ENCODE measurements at places on chromosomes 7 and 10.

GRCh38 chr7:11281953-11282352 lies 308.3 kb downstream of the PHF14 start:
- no peak for DNase-seq

DNA sequence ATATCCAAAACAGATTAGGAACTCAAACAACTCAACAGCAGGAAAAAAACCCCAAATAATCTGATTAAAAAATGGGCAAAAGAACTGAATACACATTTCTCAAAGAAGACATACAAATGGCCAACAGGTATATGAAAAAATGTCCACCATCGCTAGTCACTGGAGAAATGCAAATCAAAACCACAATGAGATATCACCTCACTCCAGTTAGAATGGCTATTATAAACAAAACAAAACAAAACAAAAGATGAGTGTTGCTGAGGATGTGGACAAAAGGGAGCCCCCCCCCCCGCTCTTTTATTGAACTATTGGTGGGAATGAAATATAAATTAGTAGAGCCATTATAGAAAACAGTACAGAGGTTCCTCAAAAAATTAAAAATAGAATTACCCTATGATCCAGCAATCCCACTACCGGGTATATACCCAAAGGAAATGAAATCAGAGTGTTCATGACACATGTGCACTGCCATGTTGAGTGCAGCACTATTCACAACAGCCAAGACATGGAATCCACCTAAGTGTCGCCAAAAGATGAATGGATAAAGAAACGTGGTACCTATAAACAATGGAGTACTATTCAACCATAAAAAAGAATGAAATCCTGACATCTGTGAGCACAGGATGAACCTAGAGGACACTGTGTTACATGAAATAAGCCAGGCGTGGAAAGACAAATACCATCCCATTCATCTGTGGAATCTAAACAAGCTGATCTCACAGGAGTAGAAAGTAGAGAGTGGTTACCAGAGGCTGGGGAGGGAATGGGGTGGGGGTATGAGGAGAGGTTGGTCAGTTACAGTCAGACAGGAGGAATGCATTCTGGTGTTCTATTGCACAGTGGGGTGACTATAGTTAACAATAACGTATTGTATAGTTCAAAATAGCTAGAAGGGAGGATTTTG lies 78.1 kb upstream of the RHEB start:
- DNase-seq, result no peak

GRCh38 chr10:51312817-51313216 lies 238.5 kb downstream of the PRKG1 start:
- no peak for DNase-seq

DNA sequence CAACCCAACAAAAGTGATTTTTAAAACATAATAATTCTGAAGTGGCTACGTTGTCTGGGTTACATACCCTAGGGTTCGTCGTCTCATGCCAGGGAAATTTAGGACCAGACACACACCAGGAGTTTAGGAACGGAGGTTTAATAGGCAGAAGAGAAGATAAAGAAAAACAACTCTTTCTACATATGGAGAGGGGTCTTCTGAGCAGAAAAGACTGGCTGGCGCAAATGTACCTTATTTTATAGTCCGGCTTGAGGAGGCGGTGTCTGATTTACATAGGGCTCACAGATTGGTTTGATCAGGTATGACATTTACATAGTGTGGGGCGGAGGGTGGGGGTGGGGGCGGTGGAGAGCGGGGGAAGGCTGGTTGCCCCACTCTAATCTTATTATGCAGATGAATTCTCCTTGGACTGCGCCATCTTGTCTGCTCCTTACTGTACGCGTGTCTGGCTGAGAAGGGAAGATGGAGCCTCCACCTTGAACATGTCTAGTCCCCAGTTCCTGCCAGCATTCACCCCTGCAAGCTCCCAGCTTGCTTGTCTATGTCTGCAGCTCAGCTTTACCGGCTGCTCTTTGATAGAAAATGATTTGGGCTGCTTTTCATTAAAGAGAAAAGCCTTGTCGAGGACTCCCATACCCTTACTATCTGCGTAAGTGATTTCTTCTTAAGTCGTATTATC lies 98.7 kb downstream of the RALA start:
- DNase-seq, result no peak

DNA sequence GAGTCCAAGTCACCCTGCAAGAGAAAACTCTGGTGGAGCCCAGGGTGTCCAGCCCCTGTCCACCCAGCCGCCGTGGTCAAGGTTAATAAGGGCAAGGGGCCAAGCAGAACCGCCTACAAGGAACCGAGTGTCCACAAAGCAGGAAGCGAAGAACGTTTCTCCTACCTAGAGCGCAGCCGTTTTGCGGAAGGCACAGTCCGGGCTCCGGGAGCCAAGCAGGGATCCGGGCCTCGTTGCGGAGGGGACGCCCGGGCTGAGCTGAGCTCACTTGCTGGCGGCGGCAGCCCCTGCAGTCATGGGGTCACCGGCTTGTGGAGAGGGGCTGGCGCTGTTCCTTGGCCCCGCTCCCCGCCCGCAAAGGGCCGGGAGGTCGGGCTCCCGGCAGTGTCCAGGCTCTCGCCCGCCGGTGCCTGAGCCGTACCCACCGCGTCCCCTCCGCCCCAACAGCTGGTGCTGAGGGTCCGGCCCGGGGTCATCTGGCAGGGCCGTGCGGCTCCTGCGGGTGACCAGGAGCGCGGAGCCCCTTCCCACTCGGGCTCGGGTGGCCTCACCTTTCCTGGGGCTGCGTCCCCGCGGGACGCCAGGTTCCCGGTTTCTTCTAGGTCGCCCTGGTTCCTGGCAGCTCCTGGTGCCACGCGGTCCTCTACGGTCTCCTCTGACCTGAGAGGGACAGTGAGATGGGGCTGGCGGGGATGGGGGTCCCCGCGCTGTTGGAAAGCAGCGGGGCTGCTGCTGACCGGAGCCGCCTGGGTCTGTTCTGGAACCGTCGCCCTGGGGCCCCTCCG lies 14.0 kb upstream of the ZNF273 start:
- DNase-seq, result no peak

DNA sequence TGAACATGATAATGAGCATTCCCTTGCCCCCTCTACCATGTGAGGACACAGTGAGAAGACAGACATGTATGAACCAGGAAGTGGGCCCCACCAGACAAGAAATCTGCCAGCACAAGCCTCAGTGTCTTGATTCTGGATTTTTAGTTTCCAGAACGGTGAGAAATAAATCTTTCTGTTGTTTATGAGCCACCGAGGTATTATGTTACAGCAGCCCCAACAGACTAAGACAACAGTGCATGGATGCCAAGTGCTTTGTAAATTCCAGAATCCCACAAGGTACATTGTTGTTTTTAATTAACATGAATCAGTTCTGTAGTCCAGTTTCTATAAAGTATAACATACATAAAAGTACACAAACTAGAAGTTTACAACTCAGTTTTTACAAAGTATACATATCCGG lies 162.2 kb downstream of the ARHGAP21 start:
- no peak for DNase-seq

DNA sequence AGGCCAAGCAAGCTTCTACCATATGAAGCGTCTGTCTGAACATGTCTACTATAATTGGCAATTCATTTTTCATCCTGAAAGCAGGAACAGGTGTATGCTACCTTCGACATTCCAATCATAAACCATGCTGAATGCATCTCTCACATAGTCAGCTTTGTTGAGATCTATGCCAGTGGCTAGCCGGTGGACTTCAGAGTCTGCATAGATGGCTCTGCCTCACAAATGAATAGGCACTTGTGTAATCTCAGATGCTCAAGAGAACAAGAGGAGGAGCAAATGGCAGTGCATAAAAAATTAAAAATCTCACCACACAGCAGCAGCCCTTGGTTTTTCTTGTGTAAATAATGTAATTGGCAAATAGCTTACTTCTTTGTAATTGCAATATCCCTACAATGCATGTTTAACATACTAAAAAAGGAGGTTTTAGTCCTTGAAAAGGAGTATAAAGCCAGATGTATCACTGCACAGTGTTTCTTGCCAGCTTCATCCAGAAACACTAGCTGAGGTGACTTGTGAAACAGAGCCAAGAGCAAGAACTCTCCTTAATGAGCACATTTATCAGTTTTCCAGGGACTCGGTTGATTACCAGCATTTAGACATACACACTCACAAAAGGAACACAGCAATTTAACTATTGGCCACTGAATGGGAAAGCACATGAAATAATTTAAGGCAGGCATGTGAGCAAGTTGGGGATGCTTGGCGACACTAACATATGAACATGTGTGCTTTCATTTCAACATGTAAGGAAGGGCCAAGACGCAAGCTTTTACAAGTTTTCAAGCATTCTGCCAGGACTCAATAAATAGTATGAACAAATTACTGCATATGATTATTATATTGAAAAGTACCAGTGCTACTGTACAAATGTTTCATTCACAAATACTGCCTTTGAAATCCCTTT lies 249.9 kb upstream of the PLXNA4 start:
- no peak for DNase-seq

DNA sequence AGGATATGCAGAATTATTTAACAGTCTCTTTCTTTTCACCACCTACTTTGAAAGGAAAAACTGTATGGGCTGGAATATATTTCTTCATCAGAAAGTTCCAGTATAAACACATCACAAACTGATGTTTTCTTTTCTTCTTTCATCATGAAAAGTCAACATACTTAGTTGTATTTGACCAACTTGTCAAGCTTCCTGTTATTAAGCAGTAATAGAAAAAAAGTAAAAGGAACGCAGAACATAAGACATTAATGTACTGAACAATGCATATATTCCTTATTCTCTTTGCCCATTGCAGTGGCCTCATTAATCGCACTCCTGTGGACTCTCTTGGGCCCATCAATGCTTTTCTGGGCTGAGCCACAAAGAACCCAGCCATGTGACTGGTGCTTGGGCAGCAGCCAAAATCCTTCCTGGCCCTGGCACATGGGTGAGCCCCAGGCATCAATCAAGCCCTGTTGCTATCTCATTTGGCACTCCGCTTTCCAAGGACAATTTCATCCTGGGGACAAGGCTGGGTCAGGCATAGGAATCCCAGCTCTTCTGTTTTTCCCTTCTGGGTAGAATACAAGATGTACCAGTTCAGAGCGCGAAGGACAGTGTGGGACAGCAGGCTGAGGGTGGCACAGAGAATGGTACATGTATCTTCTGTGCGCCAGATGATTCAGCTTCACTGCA lies 42.3 kb downstream of the RHOBTB1 start:
- DNase-seq, result no peak

GRCh38 chr7:24812305-24812945 lies 55.2 kb upstream of the GSDME start:
- no peak for DNase-seq

DNA sequence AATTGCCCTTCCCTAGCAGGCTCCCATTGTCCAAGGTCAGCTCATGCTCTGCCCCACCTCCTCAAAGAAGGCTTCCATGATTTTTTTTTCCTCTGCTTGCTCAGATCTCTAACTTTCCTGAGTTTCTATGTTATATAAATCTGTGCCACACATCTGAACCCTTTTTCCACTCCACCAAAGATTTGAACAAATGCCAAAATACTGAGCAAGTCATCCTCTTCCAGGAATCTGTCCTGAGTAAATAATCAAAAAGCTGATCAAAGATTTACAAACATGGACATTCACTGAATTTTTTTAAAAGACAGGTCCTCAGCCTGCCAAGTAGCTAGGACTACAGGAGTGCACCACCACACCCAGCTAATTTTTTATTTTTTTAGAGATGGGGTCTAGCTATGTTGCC lies 102.8 kb upstream of the ARID5B start:
- DNase-seq, result no peak

DNA sequence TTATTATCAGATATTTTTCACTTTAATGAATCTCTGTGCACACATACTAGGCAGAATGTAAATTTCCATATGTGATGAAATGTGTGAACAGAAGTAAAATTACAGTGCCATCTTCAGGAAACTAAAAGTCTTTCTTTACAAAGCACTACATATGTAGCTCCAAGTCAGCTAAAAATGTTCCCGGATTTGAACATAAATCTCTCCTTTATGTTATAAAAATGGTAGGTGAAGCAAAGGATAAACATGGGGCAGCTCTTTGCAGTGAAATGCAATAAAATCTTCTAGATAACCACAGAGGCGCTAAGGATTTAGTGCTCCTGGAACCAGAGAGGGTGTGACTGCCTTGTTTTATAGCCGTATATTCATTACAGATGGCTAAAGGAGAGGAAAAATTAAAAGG lies 104.9 kb upstream of the C7orf33 start:
- no peak for DNase-seq

- DNase-seq, result no peak
Observed at GRCh38 chr7:152158801-152159587, 133.5 kb downstream of the GALNT11 start.

- no peak for DNase-seq
Observed at GRCh38 chr7:70805360-70805759, 326.6 kb upstream of the GALNT17 start.

DNA sequence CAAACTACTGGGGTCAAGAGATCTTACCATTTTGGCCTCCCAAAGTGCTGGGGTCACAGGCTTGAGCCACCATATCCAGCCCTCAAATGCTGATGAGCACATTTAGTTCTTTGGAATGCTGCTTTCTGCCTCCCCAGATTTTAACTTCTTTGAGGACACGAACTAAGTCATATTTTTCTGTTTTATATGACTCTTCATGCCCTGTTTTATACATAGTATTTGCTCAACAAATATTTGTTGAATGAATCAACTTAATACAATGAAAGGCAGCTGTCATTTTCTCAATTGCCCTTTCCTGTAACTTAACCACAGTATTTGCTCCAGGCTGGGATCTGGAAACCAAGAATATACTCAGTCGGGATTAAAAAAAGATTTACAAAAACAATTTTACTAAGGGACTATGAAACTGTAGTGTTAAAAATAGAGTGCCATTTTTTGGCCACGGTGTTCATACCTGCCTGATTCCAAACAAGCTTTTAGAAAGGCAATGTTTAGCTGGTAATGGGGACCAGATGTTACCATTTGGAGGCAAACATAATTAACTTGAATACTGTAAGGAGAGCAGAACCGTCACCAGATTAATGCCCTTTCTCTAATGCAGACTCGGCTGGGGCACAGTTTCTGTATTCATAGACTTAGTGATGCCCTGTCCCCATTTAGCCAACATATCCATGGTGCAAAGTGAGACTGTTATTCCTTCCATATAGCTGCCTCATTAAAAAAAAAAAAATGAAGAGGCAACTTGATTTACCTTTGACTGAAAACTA lies 117.6 kb downstream of the NRP1 start:
- DNase-seq, result no peak

DNA sequence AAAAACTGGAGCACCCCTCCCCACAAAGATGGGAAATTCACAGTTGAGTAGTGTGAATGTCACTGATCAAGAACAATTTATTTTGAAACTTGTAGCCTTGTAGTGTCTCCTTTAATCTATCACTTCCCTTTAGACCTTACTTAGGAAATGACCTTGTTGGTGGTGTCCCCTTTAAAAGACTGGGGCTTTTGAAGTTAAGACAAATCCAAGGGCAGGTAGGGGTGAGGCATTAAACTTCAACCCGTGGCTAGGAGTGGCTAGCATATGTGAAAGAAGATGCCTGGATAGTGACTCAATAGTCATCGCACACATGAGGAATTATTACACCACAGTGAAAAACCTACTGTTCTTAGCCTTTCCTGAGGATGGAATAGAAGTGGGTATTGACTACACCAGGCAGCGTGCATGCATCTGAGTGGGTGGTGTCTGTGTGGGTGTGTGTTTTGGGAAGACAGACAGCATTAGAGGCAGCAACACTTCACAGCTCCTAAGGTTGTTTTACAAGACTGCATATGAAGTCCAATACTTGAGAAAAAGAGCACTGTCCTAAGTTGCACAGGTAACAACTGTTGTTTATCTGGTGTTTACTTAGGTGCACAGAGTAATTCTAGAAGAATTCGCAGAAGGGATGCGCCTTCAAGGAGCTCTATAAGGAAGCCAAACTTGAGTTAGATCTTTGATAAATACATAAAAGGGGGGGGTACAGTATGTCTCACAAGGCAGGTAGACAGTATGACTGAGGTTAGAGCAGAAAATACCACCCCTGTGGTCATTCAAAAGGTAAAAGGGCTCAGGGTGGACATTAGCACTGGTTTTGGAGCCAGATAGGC lies 32.9 kb downstream of the ABLIM1 start:
- no peak for DNase-seq

Measured in stimulated activated CD8-positive, alpha-beta memory T cell treated with anti-CD3 and anti-CD28 coated beads, Interleukin-7, amount 100 ng/mL, for 48 hours (primary cell).